GM19239 (cell line): ENCODE measurements at places on chromosomes 3 and 15.
A peak's percentile ranks its signal among the peaks of the same experiment; 100 is the strongest.

DNA sequence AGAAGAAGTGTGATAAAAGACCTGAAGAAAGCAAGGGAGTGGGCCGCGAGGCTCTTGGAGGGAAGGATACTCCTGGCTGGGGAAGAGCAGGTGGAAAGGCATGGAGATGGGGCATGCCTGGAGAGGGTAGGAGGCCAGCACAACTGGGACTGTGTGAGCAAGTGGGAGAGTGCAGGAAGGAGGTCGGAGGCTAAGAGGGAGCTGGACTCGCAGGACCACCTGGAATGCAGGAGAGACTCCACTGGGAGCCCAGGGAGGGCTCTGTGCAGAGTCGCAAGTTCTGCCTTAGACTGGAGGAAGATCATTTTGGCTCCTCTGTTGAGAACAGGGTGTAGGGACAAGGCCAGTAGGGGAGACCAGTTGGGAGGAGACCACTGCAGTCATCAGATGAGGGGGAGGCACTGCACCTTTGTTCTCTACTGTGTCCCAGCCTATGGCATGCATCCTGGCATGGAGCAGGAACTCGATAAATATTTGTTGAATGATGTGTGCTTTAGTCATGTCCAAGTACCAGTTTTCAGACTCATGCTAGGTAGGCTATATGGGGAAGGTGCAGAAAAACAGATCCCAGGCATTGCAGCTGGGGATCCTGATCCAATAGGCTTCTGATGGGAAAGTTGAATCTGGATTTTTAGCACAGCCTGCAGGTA is 13.7 kb downstream of the FAM107A start:
- DNase-seq = no peak

DNA sequence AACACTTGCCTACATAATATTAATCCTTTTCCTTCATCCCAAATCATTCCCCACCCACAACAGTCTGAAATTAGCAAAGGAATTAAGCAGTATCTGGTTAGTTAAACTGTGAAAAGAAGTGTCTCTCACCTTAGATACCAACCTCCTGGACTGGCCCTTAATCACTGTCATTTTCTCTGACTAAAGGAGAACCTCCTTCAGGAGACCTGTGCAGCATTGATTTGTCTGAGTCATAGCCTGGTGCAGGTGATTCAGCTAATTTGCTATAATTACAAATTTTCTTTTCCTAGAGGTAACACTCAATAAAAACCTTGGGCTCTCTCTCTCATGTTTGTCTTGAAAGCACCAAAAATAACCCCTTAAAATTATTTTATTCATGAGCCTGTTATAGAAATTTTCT is 279.8 kb upstream of the SEMA6D start:
- no peak for DNase-seq

DNA sequence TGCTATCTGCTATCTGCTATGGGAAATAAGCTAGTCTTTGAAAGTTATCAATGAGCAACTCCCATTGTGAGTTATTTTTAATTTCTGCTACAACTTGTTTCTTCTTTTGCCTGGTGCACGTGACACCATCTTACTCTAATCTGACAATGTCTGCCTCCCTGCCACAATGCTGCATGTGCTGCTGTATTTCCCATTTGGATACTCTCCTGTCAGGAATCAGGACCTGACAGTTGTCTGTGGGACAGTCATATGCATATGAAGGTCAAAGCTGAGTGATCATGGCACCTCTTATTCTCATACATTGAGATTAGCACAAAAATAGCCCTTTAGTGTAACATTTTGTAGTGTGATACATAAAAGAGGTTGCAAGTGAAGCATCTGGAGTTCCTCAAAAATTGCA is 45.8 kb downstream of the HMG20A start:
- DNase-seq = no peak

- no peak for DNase-seq
Measured at GRCh38 chr15:51195459-51195858, 100.8 kb upstream of the TNFAIP8L3 start.

- no peak for DNase-seq
Measured at GRCh38 chr15:38176691-38177090, 75.9 kb upstream of the SPRED1 start.

GRCh38 chr3:64152086-64152485 is 73.2 kb downstream of the PRICKLE2 start:
- DNase-seq = no peak

- DNase-seq = no peak
Measured at GRCh38 chr3:157066335-157067098, 93.4 kb downstream of the CCNL1 start.

DNA sequence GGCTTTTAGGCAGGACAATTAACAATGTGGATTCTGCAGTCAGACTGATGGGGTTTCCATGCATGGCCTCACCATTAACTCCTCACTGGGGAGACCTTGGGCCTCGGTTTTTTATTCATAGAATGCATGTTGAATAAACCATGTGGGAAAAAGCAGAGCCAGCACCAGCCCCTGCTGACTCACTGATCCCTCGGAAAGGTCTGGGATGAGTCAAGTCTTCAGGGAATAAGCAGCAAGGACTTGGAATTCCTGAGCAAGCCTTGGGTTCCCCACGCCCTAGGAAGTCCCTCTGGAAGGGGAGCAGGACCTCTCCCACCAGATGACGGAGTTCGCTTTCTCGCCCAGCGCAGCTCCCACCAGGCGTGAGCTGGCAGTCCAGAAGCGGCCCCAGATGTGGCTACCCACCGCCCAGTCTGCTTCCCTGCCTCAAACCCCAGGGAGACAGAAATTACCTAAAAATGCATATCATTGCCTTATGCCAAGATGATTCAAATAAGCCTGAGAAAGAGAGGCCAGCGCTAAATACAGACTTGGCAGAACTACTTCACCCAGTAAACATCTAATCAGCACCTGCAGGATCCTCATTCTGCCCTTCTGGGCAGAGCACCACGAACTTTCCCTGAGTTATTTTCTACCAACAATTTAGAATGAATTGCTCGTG is 45.4 kb downstream of the BTD start:
- DNase-seq = no peak

- DNase-seq = no peak
Measured at GRCh38 chr3:173743111-173743510, 345.6 kb downstream of the NLGN1 start.

DNA sequence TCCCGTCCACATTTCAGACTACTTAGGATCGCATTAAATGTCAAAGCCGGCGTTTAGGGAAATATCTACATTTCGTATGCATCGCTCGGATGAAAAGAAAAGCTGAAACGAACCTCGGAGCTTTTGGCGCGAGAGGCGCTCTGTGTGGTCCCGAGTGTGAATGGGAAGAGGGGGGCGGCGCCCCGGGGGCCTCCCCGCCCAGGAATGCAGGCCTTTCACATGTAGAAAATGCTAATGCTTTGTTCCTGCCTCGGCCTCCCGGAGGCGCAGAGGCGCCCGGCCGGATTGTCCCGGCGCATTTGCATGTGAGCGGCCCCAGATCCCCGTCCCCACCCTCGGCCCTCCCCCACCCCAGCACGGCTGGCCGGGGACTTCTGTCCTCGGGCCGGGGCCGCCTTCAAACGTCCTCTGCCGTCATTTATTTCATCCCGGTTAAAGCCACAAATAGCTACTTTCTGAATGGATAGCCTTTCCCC is 37.0 kb upstream of the TRIM71 start:
- no peak for DNase-seq

DNA sequence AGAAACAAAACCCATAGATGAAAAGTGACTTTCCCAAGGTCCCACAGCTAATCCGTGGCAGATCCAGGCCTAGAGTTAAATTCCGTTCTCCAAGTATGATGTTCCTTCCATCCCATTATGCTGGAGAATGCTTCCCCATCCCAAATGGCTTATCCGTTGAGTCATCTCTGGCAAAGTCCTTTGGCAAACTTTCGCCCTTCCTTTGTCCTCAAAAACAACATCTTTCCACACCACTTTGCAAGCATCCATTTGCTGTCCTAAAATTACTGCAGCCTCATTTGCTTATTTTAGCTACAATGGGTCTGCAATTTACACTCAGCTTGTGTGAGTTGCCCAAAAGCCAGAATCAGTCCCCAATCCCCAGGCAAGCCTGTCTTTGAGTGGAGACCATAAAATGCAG is 304.0 kb upstream of the TLE3 start:
- DNase-seq = no peak

DNA sequence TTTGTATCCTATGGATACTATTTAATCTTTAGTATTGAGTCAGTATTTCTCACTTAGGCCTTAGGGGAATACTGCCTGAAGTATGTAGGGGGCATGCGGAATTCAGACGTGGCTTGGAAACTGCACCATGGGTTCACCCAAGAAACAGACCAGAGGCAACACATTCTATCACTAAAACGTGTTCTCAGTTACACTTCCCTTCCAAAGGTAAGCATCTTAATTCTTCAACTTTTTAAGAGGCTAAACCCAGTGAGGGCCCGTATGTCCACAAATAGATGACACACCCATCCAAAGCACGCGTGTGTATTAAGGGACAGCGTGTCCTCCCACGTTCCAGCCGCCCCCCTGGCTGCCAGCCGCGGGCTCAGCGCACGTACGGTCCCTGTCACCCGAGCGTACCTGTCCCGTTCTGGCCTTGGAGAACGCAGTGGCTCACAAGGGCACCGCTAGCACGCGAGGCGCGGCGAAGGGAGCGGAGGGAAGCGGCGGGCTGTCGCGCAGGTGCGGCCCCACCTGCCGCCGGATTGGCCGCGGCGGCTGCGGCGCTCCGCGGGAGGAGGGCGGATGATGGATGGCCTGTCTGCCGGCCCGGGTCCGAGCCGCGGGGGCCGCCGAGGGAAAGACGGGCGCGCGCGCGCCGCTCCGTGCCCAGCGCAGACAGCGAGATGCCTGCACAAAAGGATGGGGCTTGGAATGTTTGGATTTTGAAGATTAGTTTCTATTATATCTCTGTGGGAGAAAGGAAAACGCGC is 1003.9 kb upstream of the NR2F2 start:
- no peak for DNase-seq

- DNase-seq = no peak
Measured at GRCh38 chr3:183369627-183370026, 58.8 kb downstream of the MCF2L2 start.

GRCh38 chr15:70556151-70556741 is 207.1 kb downstream of the UACA start:
- DNase-seq = no peak

DNA sequence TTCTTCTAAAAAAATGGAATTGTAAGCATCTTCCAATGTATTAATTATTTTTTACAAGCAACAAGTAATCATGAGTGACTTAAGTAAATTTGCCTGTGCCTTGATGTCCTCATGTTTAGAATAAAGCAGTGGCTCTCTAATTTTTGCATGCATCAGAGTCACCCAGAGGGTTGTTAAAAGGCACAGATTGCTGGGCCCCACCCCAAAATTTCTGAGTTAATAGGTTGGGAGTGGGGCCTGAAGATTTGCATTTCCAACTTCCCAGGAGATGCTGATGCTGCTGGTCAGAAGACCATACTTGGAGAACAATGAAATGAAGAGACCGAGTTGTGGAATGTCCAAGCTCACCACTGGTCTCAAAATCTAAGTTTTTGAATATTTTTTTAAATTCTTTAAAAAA is 70.2 kb downstream of the ARHGAP31 start:
- no peak for DNase-seq

- DNase-seq = no peak
Measured at GRCh38 chr3:23404246-23404645, 201.1 kb downstream of the UBE2E2 start.

GRCh38 chr3:13015286-13016082 is 57.7 kb downstream of the IQSEC1 start:
- DNase-seq = no peak

DNA sequence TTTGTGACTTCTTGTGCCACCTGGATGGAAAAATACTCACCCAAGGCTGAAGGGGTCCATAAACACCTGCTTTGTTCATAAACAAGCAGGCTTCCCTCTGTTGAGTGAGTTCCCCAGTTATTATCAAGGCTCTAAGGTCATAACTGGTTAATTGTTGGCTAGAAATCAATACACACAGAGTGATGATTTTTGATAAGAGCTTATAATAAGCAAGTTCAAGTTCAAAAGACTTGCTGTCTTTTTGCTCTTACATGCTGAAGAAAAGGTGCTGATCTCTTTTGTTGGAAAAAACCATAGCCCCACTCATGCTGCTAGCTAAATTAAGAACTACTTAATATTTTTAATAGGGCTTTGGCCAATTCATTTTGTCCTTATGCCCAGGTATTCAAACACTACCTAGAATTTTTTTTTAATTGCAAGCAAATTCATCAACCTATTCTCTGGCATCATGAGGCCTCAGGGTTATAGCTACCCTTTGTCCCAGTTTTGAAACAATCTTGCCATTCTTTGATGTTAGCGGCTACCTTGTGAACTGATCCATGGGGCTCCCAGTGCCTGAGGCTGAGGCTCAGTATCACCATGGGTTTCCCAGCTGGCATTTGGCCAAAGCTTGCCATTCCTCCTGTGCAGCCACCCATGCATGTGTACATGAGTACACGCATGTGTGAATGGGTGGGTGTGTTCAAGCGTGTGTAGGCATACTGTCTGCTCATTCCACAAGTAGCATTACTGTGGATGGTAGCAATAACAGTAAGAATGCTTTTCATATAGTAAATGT is 127.6 kb upstream of the LPP start:
- DNase-seq = no peak

DNA sequence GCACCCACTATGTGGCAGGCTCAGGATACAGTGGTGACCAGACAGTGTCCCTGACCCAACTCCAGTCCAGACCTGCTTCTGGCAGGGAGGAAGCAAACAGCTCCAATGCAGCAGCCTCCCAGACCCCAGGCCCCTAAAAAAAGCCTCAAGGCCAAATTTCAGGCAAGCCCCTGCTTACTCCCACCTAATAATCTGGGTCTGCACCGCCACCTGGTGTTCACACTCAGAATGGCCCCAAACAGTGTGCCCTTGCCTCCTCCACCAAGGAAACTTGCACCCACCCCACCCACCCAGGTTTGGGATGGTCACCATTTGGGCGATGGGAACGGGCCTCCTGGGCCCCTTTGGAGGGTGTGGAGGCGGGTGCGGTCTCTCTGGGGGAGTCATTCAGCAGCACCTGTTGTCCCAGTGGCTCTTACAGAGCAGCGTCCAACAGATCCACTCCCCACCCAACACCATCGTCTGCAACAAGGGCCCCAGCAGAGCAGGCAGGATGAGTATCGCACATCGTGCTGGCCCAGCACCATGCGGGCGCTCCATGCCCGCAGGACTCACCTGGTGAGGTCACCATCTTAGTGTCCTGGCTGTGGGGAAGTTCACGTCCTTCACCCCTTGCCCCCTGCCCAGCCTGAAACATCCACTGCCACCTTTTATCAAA is 17.3 kb downstream of the C3orf18 start:
- peak; percentile 64 for DNase-seq

DNA sequence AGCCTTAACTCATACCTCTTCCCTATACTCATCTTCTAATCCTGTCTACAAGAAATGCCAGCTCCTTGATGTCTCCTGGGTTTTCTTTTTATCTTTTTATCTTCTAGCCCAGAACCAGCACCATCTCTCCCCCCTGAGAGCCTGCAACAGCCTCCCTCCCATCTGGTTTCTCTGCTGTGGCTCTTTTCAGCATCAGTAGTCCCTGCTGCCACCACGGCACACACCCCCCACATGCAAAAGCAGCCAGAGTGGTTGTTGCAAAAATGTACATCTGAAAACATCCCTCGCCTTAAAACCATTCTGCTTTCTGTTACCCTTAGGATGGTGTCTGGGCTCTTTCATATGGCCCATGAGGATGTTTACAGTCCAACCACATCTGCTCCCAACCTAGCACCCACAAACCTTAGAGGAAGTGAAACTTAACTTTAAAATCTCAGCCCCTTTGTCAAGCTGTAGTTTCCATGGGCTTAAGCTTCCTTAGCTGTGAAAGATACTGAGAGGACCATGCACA is 775 bp downstream of the TTC21A start:
- peak; percentile 84 for DNase-seq

GRCh38 chr3:74420538-74421124 is 193.8 kb downstream of the CNTN3 start:
- DNase-seq = no peak

- no peak for DNase-seq
Measured at GRCh38 chr3:120077731-120078130, 16.5 kb downstream of the GSK3B start.
